AG20443 (cell line): ENCODE measurements at places on chromosomes 3 and 15.

DNA sequence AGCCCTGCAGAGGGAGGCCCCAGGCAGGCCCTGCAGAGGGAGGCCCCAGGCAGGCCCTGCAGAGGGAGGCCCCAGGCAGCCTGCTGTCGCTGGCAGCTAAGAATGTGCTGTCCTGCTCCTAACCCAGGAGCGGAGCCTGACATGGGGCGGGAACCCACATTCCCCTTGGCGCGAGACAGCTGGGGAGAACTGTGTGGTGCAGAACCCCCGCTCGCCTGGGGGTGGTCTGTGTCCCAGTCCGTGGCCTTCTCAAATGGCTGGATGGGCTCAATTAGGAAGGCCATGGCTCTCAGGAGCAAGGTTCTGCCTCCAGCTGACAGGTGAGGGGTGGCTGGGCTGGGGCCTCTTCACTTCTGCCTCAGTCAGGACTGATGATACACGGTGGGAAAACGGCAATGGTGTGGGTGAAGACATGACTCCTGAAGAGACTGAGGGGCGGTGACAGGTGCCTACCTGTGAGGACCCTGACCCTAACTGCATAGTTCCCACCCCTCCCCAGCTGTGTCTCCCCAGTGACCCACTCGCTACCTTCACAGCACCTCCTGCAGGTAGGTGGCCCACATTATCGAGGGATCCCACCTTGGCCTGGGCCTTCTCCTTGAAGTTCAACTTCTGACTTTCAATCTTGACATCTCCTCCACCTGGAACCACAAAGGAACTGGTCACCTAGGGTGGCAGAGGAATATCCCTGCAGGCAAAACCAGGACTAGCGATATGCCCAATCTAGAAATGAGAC is 52.0 kb downstream of the DHX30 start:
- no peak for DNase-seq

DNA sequence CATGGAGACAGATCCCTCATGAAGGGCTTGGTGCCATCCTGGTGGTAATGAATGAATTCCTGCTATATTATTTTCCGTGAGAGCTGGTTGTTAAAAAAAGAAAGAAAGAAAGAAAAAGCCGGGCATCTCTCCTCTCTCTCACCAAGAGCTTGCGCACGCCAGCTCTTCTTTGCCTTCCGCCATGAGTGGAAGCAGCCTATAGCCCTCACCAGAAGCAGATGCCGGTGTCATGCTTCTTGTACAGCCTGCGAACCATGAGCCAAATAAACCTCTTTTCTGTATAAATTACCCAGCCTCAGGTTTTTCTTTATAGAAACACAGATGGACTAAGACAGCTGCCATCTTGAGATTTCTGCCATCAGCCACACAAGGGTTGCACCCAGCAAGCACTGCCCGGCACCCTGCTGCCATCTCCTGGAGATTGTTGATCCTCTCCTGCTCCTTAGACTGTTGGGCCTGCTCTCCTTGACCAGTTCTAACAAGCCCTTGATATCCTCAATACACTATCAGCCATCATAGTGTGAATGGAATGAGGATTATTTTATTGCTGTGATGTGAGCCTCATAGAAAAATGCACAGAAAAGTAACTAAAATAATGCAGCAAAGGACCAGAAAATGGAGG is 3.5 kb upstream of the AHSG start:
- peak; percentile 20 for DNase-seq

DNA sequence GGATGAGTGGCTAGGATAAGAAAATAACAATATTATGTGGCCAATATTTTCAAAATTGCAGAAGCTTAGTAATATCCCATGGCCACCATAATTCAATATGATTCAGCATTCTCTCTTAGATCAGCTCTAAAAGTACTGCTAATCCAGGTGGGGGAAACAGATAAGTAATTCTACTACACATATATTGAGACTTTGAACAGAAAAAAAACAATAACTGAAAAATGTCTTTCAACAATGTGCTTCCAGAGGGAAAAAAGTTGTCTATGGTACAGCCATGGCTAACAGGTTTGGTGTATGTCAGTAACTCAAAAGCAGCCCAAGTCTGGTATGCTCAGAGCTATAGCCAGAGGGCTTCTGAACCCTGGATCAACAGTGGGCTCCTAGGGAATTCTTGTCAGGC is 42.4 kb upstream of the PPIB start:
- DNase-seq, result no peak

DNA sequence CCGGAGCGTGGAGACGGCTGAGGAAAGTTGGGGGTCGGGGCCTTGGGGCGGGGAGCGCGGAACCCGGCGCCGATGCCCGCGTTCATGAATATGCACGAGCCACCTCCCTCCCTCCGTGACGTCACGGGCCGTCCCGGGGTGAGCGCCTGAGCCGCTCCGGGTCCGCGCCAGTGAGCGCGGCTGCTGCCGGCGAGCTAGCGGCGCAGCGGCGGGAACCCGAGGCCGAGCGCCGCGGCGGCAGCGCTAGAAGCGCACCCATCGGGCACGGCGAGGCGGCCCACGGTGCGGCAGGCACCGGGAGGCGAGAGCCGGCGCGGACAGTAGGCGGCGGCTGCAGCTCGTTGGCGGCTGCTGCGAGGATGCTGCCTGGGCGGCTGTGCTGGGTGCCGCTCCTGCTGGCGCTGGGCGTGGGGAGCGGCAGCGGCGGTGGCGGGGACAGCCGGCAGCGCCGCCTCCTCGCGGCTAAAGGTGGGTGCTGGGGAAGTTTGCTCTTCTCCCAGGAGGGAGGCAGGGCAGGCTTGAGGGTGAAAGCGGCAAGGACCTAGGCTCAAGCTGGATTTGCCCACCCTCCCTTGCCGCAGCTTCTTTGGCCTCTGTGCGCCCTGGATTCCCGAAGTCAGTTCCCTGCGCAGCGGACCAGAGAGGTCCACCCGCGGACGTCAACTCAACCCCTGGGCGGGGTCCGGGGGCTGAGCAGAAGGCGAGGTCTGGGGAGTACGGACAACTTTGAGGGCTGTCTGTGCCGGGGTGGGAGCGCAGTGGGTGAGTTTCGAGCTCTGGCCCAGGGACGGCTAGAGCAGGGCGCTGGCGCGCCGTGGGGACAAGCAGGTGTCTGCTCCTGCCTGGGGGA is at the start of gene CLSTN2:
TSS of gene CLSTN2 (plus strand) at position 170 of the 850 bp plus-strand sequence.
- peak; percentile 77 for DNase-seq

DNA sequence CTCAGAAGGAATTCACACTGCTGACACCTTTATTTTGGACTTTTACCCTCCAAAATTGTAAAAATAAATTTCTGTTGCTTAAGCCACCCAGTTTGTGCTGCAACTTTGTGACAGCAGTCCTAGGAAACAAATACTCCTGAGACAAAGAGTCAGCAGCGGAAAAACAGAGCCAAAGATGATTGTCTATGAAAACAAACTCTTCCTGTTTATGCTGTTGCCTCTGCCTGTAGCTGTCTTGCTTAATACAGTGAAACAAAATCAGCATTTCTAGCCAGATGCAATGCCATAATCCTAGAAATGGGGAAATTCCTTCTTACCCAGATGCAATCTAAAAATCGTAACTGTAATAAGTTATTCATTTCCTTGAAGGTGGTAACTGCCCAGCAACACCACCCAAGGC is 387.5 kb upstream of the ATP11B start:
- no peak for DNase-seq

DNA sequence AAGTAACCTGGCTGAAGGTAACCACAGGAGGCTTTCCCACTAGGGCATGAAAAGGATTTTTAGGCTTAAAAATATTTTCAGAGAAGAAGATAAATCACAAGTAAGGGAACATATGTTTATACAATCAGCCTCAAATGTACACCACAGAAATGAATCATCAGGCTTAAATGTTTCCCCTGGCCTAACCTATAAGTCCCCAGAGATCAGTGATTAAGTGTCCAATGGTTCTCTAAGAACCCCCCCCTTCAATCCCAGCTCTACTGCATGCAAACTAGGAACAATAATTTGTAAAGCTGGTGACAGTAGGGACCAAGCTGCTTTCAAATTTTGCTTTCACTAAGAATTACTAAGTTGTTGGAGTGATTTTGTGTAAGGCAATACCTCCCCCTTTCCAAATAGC is 431.6 kb upstream of the LMCD1 start:
- no peak for DNase-seq

- DNase-seq, result no peak
These were observed 157.3 kb upstream of the BHLHE40 start for GRCh38 chr3:4821975-4822374.

- DNase-seq, result no peak
These were observed 71.1 kb downstream of the CHSY1 start for GRCh38 chr15:101180620-101181307.

- DNase-seq, result no peak
These were observed 188.3 kb downstream of the IL5RA start for GRCh38 chr3:2921903-2922302.

DNA sequence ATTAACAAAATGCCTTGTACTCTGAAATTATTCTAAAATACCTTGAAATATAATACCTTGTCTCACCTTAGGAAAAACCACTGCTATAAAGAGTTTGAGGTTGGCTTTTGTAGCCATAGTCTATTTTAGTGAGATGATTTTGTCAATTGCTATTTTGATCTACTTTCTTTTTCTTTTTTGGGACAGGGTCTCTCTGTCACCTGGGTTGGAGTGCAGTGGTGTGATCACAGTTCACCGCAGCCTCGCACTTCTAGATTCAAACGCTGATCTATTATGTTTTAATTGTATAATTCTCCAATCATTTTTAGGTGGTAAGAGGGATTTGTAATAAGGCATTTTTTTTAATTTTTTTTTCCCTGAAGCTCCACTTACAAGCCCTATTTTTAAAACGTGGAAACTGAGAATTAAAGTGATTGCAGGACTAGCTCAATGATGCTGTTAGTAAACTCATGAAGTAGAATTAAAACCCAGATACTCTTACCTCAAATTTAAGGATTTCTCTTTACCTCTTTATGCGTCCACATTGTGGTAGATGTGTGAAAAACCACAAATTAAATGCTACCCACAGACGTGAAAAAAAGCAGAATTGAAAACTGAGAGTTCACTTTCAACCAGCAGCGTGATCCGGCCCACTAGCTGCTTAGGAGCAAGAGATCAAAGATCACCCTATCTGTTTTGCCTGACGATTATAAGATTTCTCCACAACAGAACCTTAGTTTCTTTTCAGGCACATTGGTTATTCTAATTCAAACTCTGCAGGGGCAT is 384.2 kb downstream of the CGGBP1 start:
- DNase-seq, result no peak

GRCh38 chr3:79517766-79518413 is 249.9 kb downstream of the ROBO1 start:
- DNase-seq, result peak; percentile 35

DNA sequence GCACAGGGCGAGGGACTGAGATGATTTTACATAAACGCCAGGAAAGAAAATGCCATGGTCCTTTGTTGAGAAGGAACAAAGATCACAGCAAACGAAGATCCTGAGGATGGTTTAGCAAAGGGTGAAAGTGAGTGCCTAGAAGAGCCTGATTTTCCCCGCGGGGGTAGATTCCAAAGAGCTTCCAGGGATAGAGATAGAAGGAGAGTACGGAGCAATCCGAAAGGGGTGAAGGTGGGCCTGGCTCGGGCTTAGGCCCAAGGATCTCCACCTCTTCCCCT is 977 bp downstream of the CDC25A start:
- DNase-seq, result peak; percentile 45

DNA sequence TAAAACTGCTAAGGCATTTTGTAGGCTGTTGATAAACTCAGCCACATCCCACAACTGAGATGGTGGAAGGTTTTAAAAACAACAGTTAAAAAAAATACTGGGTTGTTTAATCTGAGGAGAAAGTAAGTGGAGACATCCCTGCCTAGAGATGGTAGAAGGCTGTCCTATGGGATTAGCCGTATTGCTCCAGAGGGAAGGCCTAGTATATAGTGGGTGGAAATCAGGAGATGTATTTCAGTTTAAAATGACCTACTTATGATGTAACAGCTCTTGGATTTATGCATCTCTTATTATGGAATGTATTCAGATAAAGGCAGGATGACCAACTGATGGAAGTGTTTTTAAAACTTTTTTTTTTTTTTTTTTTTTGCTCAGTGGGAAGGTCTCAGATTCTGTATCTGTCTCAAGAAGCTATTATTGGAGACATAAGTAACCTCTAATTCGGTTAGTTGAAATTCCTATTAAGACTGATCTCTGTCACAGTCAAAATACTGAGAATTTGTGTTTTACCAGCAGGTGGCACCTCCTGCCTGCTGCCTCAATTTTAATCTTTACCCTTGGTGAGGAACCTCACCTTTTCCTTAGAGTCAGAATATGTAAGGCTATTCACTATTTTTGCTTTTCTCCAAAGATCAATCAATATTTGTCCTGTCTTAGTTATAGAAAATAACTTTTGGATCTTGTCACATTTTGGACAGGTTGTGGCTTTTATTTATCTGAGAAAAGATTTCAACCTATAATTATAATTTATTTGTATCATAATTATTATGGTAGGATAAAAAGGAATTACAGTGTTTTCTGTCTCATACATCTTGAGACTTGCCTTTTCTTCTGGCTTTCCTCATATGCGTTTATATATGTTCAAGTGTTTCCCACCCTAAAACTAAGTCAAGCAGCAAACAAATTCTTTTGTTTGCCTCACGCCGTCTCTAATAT is 63.0 kb downstream of the VPS8 start:
- DNase-seq, result peak; percentile 35

- DNase-seq, result peak; percentile 8
These were observed 497 bp upstream of the CLASP2 start for GRCh38 chr3:33718595-33718907.

- no peak for DNase-seq
These were observed 595 bp upstream of the APBA2 start for GRCh38 chr15:28885128-28885629.

DNA sequence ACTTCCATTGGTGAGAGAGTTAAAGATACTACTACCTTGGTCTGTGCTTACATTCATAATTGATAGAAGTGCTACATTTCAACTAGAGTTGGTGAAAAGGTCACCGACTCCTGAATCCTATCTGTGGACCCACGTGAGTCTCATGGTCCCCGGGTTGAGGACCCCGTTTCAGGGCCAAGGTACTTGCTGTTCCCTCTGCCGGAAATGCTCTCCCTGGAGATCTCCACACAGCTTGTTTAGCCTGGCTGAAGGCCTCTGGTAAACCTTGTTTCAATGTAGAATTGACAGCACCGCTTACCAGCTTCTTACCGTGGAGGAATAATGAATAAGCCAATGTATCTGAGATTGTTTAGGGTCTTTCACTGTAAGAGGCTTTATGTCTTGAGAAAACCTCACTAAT is 226.0 kb upstream of the GOLGA6L4 start:
- no peak for DNase-seq

- DNase-seq, result peak; percentile 53
These were observed 20.6 kb downstream of the FAN1 start for GRCh38 chr15:30924353-30924752.

DNA sequence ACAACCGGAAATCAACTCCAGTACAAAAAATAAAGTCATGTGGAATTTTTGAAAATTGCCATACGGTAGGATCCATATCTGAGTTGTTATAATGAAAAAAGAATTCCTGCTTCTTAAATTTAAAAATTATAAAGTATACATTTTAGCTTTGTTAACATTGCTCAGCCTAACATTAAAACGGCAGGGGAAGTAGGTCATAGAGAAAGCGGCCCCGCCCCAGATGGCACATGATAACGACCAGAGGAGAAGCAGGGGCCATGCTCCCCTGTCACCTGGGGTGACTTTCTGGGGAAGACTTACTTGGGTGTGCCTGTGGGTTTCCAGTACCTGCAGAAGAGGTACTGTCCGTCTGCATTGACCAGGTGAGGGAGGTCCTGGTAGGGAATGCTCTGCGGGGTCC is 921 bp downstream of the MGLL start:
- no peak for DNase-seq

GRCh38 chr15:87362531-87362930 is 894.0 kb downstream of the NTRK3 start:
- DNase-seq, result no peak

- no peak for DNase-seq
These were observed 74.0 kb downstream of the CNTN4 start for GRCh38 chr3:2172561-2173171.
